MG63 (cell line): ENCODE measurements at places on chromosomes 12 and 14.

- no peak for DNase-seq
Observed at GRCh38 chr12:67459173-67459572, 189.4 kb upstream of the DYRK2 start.

DNA sequence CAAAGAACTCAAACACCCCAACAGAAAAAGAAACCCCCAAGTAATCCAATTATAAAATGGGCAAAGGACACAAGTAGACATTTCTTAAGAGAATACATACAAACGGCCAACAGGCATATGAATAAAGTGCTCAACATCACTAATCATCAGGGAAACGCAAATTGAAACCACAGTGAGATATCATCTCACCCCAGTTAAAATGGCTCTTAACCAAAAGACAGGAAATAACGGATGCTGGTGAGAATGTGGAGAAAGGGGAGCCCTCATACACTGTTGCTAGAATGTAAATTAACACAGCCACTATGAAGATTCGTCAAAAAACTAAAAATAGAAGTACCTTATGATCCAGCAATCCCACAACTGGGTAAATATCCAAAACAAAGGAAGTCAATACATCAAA is 52.4 kb downstream of the CLMN start:
- DNase-seq: no peak

- no peak for DNase-seq
Observed at GRCh38 chr12:103333676-103334075, 162.1 kb downstream of the C12orf42 start.

GRCh38 chr12:77481687-77482086 is 349.0 kb upstream of the NAV3 start:
- no peak for DNase-seq

- DNase-seq: no peak
Observed at GRCh38 chr12:6759741-6760140, 6.4 kb upstream of the PTMS start.

DNA sequence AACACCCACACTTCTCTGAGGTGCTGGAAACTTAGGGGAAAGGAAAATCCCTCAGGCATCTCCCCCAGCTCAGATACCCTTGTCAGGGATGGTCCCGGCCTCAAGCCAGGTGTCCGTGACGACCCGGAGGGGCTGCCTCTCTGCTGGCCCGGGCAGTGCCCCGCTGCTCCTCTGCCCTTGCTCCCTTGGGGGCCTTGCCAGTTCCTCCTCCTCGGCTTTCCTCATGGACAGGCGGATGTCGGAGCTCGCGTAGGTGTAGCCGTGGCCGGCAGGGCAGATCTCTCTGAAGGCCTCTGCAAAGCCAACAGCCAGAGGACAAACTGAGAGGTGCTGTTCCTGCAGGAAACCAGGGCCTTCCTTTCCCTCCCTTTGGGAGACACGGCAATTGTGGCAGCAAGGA is 34.8 kb downstream of the ISCA2 start:
- DNase-seq: no peak

DNA sequence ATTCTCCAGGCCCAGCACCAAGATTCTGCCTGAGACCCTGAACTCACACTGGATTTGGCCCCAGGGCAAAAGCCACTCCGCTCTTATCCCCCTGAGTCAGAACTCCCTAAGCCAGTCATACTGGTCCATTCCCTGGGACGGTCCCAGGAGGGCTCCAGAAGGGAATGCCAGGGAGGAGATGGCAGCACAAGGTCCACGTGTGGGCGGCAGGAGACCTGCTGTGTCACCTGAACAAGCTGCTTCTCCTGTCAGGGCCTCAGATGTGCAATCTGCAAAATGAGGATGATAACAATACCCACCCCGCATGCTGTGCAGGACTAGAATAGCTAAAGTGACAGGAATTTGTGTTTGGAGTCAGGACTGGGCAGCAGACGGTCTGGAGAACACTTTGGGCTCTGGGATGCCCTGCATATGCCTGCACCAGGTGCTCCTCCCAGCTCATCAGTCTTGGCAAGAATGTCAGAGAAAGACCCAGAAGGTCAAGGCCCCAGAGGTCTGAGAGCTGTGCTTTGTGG is 40.3 kb downstream of the CMKLR1 start:
- DNase-seq: no peak

DNA sequence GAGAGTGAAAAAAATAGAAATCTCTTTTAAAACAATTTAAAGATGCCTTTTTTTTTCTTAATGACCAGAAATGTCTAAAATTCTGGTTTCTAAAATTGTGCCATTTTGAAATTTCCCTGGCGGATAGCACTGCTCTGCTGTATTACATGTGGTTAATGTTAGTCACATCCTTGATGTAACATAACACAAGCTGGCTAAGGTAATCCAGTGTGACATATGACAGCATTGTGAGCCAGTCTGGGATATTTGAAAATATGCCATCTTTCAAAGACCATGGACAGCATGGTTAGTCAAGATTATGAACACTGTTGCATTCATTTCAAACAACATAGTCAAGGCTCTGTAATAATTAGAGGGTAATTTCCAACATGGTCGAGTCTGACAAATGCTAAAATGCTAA is 133.2 kb downstream of the ALX1 start:
- DNase-seq: no peak

- DNase-seq: no peak
Observed at GRCh38 chr14:92655419-92656201, 92.8 kb downstream of the LGMN start.

DNA sequence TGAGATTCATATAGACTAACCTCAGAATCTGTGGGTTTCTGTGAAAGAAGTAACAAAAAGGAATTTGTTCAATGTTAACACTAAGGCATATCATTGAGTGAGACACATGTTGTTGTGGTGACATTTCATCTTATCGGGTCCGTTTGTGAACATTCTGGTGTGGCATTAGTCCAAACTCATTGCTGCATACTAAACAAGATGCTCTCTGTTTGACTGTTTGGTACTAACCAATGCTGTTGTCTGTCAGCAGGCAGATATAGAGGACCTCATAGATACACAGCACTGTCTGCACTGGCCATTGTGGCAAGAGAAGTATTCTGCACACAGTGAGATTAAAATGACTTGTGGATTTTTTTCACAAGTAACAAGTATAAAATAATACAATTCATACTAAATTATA is 41.2 kb downstream of the SLC25A21 start:
- no peak for DNase-seq

- no peak for DNase-seq
Observed at GRCh38 chr12:100359822-100360221, 2.9 kb downstream of the SLC17A8 start.

- DNase-seq: no peak
Observed at GRCh38 chr12:101957252-101957959, 80.0 kb downstream of the DRAM1 start.

GRCh38 chr14:76615331-76615730 is 145.9 kb upstream of the VASH1 start:
- no peak for DNase-seq

- DNase-seq: no peak
Observed at GRCh38 chr14:103697206-103697602, 18.0 kb downstream of the XRCC3 start.

DNA sequence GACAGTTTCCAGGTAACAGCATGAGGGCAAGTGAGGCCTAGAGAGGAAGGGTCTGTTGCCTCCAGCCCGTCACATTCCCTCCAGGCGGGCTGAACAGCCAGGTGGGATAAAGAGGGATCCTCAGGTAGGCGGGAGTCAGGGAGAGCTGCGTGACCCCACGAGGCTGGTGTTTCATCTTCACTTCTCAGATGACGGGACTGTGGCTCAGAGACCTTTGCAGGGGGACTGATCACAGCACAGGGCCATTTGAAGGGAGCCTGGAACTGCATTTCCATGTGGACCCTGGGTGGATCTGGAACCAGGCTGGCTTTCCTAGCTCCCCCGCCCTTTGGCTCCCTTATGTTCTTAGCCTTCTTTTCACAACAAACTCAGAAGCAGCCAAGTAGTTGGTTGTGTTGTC is 37.4 kb downstream of the SH2B3 start:
- no peak for DNase-seq

GRCh38 chr12:132587781-132588180 is 22.6 kb downstream of the LRCOL1 start:
- DNase-seq: no peak

- no peak for DNase-seq
Observed at GRCh38 chr12:115166698-115167315, 482.8 kb upstream of the TBX3 start.

GRCh38 chr14:102316338-102316742 is 3.2 kb upstream of the ZNF839 start:
- peak; percentile 48 for DNase-seq

DNA sequence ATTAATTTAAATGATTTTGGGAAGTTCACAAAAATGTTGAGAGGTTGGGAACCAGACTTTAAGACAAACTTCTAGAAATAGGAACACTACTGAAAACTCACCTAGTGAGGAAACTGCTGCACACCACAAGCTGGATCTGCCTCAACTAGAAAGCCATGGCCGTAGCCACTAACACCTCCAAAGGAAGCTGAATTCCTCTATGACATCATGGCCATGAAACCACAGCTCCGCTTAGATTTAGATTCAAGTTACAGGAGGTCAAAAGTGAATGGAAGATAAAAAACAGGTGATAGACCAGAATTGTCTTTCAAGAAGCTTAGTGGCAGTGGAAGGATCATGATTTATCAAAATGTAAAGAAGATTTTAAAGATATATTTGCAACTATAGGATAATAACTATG is 208.8 kb upstream of the ALG10 start:
- DNase-seq: no peak

DNA sequence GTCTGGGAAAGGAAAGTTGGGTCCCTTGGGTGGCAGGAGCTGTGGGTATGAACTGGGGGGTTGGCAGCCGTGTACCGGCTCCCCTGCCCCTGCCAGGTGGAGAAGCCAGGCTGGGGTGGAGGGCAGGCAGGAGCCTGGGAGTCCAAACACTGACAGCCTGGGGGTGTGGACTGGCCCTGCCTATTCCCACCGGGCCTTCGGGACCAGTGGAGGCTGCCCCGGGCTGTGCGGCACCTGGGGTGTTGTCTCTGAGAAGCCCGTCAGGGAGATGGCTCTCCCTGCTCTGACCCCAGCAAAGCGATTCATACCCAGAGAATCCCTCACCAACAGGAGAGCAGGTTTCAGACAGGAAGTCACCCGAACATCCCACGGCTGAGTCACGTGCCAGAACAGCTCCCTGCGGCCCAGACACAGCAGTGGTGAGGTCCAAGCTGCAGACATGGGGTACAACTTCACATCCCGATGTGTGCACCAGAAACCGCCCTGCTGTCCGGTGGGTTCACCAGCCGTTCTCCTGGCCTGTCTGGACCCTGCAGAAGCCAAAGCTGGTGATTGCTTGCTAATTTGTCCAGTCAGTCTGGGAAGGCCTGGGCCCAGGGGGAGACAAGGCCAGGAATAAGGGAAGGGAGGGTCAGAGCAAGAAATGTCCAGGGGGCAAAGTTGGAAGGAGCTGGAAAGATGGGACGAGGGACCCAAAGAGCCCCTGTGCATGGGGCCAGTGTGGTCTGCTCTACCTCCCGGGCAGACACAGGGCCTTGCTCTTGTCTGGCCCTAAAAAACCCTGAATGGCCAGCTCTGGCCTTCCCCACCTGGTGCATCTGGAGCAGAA is 2.1 kb upstream of the GPR132 start:
- peak; percentile 37 for DNase-seq

DNA sequence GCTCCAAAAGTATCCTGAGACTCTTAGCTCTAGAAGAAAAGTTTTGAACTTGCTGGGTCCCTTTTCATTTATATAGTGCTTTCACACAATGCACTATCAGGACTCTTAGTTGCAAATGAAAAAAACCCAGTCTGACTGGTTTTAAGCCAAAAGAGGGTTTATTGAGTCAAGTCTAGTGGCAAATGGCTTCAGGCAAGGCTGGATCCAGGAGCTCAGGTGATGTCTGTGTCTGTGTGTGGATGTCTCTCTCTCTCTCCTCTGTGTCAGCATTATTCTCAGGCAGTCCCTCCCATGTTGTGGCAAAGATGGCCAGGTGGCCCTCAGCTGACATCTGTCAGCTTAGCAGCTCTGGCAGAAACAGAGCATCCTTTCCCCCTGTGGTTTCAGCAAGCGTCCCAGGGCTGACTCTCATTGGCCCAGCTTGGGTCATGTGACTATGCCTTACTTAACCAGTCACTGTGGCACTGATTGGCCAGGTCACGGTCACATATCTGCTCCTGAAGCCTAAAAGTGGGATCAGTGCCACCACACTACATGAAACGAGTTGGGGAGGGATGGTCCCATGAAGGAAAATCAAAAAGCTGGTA is 6.2 kb downstream of the TMEM120B start:
- no peak for DNase-seq

GRCh38 chr12:127272864-127273263 is 994.1 kb upstream of the TMEM132C start:
- peak; percentile 95 for DNase-seq

GRCh38 chr12:111773801-111774551 is 7.2 kb downstream of the ALDH2 start:
- DNase-seq: peak; percentile 70

GRCh38 chr12:4975574-4975973 is 65.9 kb downstream of the KCNA1 start:
- DNase-seq: peak; percentile 68

- DNase-seq: peak; percentile 91
Observed at GRCh38 chr12:57280211-57281062, 29.4 kb upstream of the STAC3 start.

- DNase-seq: no peak
Observed at GRCh38 chr14:32763673-32764072, 175.0 kb upstream of the NPAS3 start.

- DNase-seq: no peak
Observed at GRCh38 chr14:103749860-103750259, 34.2 kb downstream of the ZFYVE21 start.

- no peak for DNase-seq
Observed at GRCh38 chr12:107469011-107469410, 216.6 kb upstream of the PWP1 start.

DNA sequence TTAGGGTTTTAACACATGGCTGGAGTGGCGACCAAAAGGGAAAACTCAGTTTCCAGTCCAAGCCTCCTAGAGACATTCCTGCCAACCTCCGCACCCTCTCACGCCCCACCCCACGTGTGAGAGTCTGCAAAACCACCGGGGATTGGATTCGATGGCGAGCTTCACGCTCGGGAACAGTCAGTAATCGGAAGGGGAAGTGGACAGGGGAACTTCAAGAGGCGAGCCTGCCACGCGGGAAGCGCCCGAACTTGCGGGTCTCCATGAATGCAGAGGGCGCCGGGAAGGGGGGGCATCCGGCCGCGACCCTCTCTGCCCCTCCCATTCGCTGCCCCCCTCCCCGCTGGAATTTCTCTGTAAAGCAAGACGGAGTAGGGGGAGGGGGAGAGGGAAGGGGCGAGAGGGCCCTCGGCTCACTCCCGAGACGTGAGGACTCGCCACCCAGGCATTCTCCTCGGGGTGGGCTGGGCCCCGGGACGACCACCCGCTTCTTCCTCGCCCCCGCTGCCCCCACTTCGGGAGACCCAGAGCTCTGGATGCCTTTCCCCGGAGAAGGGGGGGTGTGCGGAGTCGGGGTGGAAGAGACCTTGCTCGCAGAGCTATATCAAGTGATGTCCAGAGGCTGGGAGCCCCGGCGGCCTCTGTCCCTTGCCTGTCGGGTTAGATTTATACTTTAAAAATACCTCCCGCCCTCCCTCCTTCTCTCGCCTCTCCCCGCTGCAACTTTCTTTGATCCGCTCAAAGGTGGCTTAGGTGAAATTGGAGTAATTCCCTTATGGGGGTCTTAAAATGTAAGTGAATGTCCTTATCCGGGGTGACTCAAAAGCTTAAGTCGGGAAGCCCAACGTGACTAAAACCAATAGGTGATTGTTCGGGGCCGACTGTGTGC is 2.5 kb upstream of the CCND2 start:
- DNase-seq: no peak
